ENCODE measurements at places on chromosomes 11 and 22.
A peak's percentile ranks its signal among the peaks of the same experiment; 100 is the strongest.

- DNase-seq, result no peak
Measured at GRCh38 chr22:36874309-36874696, 13.5 kb downstream of the NCF4 start.

DNA sequence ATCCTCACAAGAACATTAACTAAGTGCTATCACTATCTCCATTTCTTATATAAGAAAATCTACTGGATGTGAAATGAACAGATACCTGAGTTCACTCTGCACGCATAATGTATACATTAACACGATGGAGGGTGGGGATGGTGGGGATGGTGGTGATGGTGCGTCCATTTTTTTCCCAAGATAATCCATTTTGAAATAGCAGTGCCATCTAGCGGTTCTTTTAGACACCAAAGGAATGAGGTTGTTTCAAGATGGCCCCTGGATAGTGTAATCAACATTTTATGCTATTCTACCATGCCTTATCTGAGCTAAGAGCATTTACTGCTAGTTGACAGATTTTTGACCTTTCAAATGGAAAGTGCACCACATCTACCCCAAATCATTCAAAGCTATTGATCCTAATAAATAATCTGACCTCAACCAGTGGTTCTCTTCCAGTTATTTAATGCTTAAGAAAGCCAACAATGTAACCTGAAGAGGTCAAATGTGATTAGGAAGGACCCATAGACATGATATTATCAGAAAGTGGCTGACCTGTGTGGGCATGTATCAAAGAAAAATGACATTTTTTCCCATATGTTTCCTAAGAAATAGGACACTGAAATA is 714.7 kb upstream of the TENM4 start:
- peak; percentile 31 for DNase-seq

DNA sequence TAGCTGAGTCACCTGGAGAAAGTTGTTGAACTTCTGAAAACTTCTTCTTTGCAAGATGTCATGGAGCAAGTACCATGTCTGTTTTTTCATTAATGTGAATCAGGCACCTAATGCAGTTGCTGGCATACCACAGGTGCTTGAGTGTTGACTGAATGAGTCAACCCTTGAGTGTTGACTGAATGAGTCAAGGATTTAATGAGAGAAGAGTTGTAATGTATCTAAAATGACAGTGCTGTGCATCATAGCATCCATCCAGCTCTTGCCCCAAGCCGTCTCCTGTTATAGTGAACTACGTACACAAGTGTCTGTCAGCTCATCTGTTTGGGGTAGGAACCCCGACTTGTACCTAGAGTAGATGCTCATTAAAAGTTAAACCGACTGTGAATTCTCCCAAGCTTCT is 93.1 kb downstream of the CWC15 start:
- DNase-seq, result peak; percentile 60

DNA sequence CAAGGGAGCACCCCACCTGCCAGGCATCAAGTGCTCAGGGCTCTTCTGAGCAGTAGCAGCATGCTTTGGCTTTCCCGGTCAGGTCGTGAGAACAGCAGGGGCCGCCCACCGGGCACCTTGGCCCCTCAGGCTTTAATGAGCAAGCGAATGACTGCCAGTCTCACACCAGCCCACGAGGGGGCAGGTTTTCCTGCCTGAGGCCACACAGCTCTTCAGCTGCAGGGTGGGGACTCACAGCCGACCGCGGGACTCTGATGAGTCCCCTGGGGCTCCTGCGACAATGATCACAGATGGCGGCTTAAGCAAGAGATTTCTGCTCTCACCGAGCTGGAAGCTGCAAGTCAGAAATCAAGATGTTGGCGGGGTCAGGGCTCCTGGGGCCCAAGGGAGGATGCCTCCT is 14.3 kb upstream of the FGF19 start:
- peak; percentile 9 for DNase-seq

- no peak for DNase-seq
Measured at GRCh38 chr11:68333173-68333572, 20.8 kb downstream of the LRP5 start.

GRCh38 chr11:120134106-120134930 is 3.6 kb downstream of the TRIM29 start:
- DNase-seq, result no peak

DNA sequence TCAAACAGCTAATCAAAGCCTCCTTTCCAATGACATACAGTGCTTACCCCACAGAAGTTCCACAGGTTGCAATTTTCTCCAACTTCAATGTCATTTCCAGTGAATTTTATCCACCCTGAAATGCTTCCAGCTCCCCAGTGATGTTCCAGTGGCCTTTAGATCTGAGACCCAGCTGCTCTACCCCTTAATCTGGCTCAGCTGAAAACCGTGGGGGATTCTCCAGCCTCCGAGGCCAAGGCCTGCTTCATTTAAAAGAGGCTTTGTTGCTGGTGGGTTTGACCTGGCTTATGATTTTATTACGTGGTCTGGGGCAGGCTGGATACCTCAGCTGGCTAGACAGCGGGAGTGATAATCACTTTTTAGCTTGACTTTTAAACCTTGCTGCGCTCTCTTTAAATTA is 10.9 kb downstream of the HEPHL1 start:
- no peak for DNase-seq

- peak; percentile 72 for DNase-seq
Measured at GRCh38 chr11:130817330-130817944, 98.8 kb downstream of the SNX19 start.

DNA sequence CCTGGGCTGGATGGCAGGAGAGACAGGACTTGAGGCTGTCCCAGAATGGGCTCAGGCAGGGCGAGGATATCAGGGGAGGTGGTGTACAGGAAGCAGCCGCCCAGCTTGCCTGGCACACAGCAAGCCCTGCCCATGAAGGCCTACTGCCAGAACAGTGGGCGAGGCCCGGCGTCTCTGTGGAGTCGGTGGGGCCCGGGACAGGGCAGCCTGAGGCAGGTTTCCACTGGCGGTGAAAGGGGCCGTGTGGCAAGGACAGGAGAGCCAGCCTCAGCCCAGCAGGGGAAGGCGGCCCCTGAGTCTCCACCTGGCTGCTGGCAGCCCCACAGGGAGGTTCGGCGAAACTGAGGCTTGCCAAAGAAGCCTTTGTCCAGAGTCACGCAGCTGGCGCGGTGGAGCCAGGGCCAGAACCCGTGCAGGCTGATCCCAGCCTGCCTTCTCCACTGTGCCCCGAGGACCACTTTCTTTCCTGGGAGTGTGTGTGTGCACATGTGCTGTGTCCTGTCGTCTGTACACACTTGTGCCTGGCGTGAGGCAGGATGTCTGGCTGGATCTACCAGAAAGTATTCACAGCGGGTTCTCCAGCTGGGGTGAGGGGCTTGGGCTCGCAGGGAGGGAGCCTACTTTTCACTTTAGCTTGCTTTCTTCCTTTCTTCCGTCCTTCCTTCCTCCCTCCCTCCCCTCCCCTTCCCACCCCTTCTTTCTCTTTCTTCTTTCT is 1.2 kb downstream of the TSPO start:
- peak; percentile 38 for DNase-seq

- DNase-seq, result peak; percentile 86
Measured at GRCh38 chr11:35943713-35944502, at the start of gene LDLRAD3. Gene LDLRAD3 (plus strand): TSS chr11:35944062. CDS start chr11:35944099, 37 bp downstream.

DNA sequence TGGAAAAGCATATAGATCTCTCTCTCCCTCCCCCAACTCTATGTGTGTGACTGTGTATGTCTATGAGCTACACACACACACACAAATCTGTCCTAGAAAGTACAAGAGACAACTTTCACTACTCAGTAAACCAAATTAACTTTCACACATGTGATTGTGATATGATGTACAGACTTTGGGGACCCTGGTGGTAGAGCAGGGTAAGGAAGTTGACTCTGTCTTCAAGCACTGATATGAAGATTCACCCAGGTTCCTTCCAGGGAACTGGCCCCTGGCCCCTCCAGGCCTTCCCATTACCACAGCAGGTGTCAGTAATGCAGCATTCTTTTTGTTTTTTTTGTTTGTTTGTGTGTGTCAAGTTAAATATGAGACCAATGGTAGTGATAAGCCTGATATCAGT is 66.1 kb upstream of the PTH start:
- no peak for DNase-seq

DNA sequence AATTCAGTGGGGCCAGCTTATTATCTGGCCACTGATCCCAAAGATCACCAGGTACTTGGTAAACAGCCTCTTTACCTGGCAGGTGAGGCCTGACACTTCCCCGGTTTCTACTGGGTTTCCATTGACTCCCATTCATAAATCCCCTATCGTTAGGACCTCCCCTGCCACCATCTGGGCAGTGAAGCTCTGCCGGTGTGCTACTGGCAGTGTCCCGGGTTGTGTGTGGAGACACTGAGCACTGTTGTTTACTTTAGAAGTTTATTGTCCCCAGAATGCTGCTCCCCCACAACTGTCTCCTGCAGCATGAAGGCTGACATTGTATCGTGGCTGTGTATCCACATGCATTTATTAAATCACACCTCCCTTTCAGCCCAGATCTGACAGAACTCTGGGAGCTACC is 142.7 kb downstream of the WNT7B start:
- DNase-seq, result no peak

DNA sequence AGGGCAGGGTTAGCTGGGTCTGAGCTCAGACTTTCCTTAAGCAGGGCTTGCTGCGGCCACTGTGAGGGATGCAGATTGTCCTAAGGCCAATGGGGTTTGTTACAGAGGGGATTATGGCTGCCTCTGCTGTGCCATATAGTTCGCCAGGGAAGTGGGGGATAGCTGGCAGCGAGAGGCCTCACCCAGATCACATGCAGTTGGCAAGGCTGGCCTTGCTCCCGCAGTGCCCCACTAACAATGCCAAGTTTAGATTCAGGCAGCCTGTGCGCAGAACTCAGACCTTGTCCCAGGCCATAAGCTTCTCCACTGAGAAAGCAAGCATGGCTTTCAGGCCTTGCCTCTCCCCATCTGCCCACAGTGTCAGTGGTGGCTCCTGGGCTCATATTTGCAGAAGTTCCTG is 4.7 kb upstream of the APOL2 start:
- no peak for DNase-seq

- no peak for DNase-seq
Measured at GRCh38 chr11:15761235-15761634, 595.1 kb downstream of the SOX6 start.

- no peak for DNase-seq
Measured at GRCh38 chr11:93073026-93073425, 103.6 kb downstream of the MTNR1B start.

DNA sequence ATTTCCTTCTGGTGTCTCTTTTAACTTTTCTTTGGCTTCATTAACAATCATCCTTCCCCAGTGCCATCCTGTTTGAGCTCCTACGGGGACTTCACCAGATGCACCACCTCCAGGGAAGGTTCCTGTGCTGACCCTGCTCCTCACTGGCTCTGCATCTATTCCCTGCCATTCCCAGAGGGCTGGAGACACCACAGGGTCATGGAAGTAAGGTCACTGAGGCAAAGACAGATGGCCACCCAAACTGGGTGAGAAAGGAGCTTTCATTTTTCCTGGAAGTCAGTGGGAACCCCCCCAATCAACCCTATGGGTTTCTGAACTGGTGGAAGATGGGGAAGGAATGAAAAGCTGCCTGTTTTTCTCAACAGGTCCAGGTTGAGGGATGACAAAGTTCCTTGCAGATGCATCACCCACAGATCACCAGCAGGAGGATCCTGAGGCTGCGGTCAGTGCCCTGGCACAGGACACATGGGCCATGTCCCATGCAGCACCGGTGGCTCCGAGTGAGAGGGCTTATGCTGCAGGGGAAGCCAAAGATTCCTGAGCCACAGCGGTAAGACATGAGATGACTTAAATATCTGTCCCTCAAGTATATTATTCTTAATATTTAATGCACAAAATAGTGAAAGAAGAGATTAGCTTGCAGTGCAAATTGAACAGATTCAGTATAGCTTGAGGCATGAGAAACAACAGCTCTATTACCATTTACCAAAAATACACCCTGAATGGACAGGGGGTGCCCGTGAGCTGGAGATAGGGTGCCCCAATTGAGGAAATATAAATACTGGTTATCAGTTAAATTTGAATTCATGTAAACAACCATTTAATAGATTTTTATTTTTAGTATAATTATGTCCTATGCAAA is 73.0 kb upstream of the VPREB1 start:
- no peak for DNase-seq

DNA sequence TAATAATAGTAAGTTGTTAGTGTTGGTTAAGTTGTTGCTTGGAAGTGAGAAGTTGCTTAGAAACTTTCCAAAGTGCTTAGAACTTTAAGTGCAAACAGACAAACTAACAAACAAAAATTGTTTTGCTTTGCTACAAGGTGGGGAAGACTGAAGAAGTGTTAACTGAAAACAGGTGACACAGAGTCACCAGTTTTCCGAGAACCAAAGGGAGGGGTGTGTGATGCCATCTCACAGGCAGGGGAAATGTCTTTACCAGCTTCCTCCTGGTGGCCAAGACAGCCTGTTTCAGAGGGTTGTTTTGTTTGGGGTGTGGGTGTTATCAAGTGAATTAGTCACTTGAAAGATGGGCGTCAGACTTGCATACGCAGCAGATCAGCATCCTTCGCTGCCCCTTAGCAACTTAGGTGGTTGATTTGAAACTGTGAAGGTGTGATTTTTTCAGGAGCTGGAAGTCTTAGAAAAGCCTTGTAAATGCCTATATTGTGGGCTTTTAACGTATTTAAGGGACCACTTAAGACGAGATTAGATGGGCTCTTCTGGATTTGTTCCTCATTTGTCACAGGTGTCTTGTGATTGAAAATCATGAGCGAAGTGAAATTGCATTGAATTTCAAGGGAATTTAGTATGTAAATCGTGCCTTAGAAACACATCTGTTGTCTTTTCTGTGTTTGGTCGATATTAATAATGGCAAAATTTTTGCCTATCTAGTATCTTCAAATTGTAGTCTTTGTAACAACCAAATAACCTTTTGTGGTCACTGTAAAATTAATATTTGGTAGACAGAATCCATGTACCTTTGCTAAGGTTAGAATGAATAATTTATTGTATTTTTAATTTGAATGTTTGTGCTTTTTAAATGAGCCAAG is 2.7 kb downstream of the NEAT1 start:
- DNase-seq, result peak; percentile 74

- DNase-seq, result no peak
Measured at GRCh38 chr22:33688903-33689302, 231.4 kb downstream of the LARGE1 start.
